Naive thymus-derived CD4-positive, alpha-beta T cell (primary cell): ENCODE measurements at places on chromosomes 7 and 10. TPM values are rescaled to one million over a fixed set of nuclear protein-coding genes. Genes with fewer than 3 reads are reported as not detected.

Gene SYPL1
- 54.0 TPM for total RNA-seq

Gene PIK3CG
- 29.7 TPM for total RNA-seq

Gene EGR2
- 0.60 TPM for total RNA-seq

Gene MDH2
- 74.6 TPM for total RNA-seq

GRCh38 chr7:146768957-146769356, 652.4 kb downstream of the CNTNAP2 start:
- no peak for DNase-seq

DNA sequence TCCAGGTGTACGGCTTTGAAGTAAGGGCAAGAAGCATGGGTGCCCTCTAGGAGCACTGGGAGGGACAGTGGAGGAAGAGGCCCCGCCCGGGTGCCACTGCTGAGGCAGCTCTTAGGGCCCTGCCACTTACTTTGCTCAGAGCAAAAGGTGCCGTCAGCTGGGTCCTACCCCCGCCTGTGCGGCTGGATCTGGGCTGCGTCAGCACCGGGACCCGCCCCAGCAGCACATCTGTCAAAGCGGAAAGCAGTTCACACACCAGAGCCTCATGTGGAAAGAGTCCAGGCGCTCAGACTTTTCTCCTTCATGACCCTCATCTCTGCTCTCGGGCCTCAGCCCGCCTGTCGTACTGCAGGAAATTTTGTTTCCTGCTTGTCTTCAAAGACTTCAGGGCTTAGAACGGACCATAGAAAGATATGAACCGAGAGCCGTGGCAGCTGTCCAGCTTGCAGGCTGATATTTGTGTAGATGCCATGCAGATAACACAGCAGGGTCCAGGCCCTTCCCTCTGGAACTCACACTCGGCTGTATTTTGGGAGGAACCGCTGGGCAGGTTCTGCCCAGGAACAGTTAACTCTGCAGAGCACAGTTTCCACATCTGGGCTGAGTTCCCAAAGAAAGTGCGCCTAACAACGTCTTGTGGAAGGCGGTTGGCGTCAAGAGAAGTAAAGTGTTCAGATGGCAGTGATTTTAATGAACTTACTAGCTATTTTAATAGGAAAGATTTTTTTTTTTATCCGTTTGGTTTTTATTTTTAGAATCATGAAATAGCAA, 44.3 kb upstream of the PRKAR1B start:
- DNase-seq = no peak
